ENCODE measurements at places on chromosomes 12 and 14.

DNA sequence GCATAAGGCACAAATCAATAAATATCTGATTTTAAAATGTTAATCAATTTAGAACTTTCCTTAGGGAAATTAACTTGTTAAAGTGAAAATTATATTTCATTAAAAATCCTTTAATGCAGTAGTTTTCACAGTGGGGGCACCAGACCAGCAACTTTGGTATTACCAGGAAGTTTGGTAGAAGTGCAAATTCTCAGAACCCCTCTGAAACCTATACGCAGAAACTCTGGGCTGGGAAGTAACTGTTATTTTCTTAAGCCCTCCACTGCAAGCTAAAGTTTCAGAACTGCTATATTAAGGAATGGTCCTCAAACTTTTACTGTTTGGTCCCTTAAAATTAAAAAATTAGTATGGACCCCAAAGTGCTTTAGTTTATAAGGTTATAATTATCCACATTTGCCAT, 35.7 kb downstream of the GNPTAB start:
- DNase-seq = no peak

DNA sequence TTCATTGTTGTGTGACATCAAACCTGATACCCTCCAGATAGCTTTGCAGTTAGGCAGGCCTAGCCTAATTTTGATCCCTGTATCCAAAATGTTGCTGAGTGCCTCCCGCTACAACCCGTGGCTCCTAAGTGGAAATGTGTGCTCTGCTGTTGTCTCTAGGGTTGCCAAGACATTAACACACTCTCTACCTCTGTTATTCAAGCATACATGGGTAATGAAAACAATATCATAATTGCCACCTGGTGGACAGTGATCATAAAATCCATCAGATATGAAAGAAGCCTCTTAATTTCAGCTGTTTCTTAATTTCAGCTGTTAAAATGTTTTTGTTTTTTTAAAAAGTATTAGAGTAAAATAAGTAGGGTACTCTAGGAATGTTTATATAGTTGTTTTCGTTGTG, 93.5 kb downstream of the PLEKHA5 start:
- DNase-seq = no peak

DNA sequence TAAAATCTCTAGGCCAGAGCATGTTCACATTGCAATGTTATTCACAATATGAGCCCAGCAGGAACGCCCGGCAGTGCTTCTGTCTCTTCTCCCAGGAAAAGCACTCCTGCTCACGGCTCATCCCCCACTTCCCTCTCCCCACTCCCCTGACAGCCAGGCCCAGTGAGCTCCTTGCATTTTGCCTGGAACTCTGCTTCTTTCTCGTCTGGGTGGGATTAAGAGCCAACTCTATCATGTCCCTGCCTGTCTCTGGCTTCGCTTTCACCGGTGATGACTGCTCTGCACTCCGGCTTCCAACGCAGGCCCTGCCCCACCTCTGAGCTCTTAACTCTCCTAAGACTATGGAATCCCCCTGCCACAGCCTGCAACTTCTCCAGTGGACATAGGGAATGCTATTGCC, 2.5 kb downstream of the PLEK2 start:
- no peak for DNase-seq

GRCh38 chr14:39991041-39991440, 558.8 kb upstream of the FBXO33 start:
- DNase-seq = no peak

GRCh38 chr12:52082026-52082668, 2.6 kb downstream of the SMIM41 start:
- peak; percentile 13 for DNase-seq

DNA sequence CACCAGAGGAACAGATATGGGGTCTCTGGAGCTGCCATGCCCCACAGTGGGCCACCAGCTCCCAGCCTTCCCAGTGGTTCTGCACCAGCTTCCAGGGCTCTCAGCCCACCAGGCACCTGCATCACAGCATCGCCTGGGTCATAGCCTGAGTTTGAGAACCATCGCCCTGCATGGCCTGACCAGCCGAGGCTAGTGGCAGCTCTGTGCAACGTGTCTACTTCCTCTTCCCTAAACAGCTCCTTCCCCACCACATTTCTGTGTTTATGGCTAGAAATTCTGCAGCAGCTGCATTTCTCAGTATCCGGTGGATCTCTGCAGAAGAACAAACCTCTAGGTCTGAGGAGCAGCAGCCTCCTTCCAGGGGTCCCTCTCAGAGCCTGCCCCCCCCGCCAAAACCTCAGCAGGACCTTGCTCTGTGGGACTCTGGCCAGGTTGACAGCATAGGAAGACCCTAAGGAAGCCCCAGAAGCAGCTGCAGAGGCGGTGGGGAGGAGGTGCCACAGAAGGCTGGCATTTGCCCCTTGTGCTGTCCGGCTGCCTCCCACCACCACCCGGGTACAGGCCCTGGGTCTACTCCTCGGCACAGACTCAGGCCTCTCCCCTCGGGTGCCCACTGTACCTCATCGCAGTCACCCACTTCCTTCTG, 47.7 kb downstream of the PSMA6 start:
- DNase-seq = no peak

GRCh38 chr14:102652194-102652593, 59.7 kb downstream of the RCOR1 start:
- DNase-seq = no peak

DNA sequence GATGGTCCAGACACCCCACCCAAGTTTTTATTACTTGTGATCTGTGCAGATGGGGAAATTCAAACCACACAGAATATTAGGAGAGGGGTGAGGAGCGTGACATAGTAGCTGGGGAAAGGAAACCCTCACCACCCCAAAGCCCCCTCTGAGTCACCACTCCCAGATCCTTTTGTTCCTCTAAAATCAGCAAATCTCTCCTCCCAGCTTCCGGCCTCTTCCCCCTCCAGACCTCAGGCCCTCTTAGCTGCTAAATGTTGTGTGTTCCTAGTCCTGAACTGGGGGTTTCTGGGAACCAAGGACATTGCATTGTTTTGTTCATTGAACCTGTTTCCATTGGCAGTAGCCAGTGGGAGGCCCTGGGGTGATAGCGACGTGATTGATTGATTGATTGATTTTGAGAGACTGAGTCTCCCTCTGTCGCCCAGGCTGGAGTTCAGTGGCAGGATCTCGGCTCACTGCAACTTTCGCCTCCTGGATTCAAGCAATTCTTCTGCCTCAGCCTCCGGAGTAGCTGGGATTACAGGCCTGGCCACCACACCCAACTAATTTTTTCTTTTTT, 5.9 kb upstream of the ORAI1 start:
- no peak for DNase-seq

GRCh38 chr14:74865156-74865555, 10.8 kb downstream of the PROX2 start:
- no peak for DNase-seq

GRCh38 chr12:88218293-88218692, 76.2 kb downstream of the TMTC3 start:
- no peak for DNase-seq

- DNase-seq = no peak
Observed at GRCh38 chr14:70203686-70204085, 14.9 kb upstream of the SLC8A3 start.

DNA sequence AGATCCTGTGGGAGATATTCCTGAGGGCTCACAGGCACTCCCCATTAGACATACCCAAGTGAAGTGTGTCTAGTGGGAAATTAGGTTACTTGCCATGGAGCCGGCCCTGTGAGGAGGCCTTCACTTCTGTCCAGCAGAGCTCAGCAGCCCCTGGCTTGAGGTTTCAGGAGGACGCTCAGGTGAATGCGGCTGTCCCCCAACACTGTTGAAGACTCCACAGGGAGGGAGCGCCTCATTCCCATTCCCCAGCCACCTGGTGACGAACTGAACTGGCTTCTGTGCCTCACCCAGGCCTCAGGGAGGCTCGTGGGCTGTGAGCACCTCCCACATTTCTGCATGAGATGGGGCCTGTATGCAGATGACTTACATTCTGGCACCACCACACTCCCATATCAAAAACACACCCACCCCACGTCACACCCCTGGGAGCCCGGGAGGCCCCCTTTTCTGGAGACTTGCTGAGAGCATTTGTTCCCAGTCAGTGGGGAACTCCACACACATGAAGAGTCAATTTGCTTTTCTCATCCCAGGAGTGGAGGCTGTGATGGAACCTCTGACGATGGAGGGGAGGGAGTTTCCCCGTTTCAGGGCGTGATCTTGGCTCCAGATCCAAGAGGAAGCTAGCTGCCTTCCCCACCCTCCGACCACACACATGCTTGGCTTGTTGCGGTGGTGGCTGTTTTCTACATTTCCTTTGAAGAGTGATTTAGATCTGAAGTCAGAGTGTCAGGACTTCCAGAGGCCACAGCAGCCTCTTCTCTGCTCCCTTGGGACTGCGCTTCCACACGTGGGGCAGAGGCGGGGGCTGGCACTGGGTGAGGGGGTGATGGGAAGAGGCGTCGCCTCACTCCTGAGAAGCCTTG, 120.7 kb downstream of the ADGRD1 start:
- DNase-seq = no peak

DNA sequence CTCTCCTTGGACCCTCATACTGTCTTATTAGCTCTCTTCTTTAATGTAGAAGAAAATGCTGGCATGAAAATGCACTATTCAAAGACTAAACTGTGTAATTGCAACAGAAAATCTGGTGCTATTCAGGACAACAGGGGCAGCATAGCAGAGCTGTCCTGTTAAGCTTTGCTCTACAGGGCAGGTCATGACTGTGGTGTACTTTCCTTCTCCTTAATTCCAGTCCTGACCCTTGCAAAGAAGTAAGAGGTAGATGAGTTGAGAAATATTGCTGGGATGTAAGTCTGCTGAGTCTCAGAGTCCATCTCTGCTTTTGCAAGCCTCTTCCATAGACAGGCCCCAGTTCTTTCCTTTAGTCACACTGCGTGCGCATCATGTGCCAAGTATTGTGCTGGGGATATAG, 52.6 kb upstream of the STK38L start:
- no peak for DNase-seq

- no peak for DNase-seq
Observed at GRCh38 chr12:124445121-124445718, 122.2 kb downstream of the NCOR2 start.

DNA sequence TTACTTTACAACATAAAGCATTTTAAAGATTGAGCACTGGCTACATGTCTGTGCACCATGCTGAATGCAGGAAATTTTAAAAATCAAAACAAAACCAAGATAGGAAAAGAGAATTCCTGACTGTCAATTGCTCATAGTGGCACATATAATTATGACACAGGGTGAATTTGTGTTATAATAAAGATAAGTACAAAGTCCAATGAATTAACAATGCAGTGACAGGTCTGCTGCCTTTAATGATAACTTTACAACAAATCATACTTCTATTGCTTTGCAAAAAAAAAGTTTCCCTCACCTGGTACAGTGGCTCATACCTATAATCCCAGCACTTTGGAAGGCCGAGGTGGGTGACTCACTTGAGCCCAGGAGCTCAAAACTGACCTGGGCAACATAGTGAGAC, 93.8 kb upstream of the OSBPL8 start:
- DNase-seq = no peak

GRCh38 chr12:66603981-66604479, 74.8 kb downstream of the GRIP1 start:
- DNase-seq = no peak

DNA sequence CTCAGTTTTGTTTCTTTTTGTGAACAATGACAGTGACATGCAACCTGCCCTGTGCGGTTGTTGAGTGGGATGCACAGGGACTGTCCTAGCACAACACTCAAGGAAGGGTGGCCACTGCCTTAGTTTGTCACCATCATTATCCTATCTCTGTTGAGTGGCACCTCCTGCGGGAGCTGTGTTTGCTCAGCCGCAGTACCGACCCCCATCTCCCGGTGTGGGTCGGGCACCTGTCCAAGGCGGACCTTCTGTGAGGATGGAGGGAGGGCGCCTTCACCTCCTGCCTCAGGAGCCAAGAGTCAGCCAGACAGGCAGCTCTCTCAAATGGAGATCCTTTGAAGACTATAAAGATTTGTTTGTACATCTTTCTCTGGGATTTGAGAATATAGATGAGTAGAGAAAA, 142.1 kb downstream of the TSPAN9 start:
- no peak for DNase-seq

- peak; percentile 50 for DNase-seq
Observed at GRCh38 chr12:92079054-92079385, 66.6 kb downstream of the BTG1 start.

- DNase-seq = no peak
Observed at GRCh38 chr14:76810525-76810924, 2.2 kb downstream of the ANGEL1 start.

DNA sequence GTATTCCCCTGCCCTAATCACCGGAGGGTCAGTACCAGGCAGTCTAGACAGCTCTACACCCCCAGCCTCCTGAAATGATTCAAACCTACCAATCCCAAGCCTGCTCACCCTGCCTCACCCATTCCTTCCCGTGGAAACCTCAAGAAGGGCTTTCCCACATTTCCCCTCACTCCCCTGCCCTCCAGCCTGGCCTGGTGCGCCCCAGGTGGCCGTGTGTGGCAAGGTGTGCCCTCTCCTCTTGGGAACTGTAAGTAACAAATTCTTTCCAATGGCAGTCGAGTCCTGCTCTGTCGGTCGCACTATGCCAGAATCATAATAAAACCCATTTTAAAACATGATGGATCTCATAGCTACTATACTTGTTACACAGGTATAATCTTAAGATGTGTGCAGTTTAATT, 13.9 kb upstream of the DEGS2 start:
- DNase-seq = no peak

DNA sequence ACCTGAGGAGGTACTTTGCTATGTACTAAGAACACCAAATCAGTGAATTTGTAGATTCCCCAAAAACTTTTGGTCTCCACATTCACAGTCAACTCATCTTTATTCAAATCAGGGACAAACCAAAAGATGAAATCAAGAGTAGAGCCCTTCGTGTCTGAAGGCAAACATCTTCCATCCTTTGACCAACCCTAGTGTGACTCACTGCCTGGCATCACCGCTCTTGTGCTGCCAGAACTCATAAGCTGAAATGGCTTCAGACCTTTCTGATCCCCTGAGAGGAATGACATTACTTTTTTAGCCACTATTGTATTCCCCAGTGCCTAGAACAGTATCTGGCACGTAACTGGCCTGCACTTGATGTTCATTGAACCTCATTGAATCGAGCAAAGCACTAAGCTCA, 50.1 kb downstream of the GOLGA5 start:
- DNase-seq = no peak

DNA sequence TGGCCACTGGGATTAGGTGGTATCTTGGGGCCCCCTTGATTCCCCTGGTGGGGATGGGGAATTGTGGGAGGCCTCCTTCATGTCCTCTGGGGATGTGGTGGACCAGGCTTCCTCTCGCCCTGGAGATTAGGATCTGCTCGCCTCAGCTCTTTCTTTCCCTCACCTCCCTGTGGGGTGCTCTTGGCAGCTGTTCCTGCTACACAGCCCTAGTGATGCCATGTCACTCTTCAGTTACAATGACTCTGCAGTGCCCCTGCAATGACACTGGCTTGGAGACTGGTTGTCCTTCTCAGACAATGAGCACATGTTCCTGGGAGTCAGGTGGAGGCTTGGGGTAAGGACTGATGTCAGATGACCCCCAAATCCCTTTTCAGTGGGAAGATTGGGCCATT, 83.9 kb downstream of the ADCK1 start:
- DNase-seq = no peak

- no peak for DNase-seq
Observed at GRCh38 chr12:75086091-75087038, 123.3 kb downstream of the KCNC2 start.
